ENCODE measurements at places on chromosomes 16 and 17. TPM values are rescaled to one million over a fixed set of nuclear protein-coding genes. Genes with fewer than 3 reads are reported as not detected.

- no peak overlapping the region for H3K27ac ChIP-seq
- H3K36me3 ChIP-seq, result peaks cover 4% of the 10 kb centered on the region
- H3K27me3 ChIP-seq, result peaks cover 32% of the 10 kb centered on the region
- H3K4me1 ChIP-seq, result no peaks in the 10 kb centered on the region
- no peak overlapping the region for H3K4me3 ChIP-seq
Measured at GRCh38 chr16:89195521-89196171, 4.7 kb downstream of the SLC22A31 start.

DNA sequence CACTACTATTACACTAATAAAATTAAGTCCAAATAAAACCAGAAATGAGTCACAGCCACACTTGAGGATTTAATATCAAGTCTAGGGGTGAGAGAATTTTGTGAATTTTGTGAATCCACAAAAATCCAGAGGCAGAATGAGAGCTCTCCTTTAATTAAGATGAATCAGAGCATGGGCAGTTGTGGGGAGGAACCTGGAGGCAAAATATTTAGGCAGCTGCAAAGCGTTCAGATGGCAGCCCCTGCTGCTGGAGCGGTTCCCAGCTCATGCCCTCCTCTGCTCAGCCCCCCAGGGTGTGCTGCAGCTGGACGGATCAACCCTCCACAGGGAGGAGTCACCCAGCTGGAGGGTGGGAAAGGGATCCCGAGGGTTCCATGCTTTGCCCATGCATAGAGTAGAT is 43.4 kb upstream of the IRX6 start:
- no peaks in the 10 kb centered on the region for H3K36me3 ChIP-seq
- no peaks in the 10 kb centered on the region for H3K4me1 ChIP-seq
- peaks cover 16% of the 10 kb centered on the region for H3K27me3 ChIP-seq
- H3K4me3 ChIP-seq, result no peak overlapping the region
- DNase-seq, result no peak

Gene SRP68
- 84.5 TPM for total RNA-seq

GRCh38 chr17:15954222-15954621 is 9.3 kb downstream of the ADORA2B start:
- H3K27ac ChIP-seq, result peak overlapping the region; percentile 69
- peaks cover 59% of the 10 kb centered on the region for H3K36me3 ChIP-seq
- H3K27me3 ChIP-seq, result no peaks in the 10 kb centered on the region
- no peak overlapping the region for H3K4me3 ChIP-seq
- H3K4me1 ChIP-seq, result peaks cover 54% of the 10 kb centered on the region

DNA sequence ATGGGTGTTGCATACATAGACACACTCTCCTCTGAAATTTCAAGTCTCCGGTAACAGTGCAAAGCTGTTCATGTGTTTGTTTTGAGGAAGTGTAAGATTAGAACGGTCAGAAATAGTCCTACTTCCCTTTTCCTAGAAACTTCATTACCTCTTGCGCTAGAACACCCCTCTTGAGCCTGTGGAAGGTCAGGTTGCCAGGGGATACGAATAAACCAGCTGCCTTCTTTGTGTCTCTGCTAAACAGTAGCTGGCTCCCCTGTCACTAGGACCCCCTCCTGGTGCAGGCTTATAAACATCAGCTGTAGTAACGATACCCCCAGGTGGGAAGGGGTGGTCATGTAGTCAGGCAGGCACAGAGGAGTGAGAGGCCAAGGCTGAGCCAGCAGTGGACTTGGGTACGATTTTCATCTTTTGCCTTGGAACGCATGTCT is 113.4 kb upstream of the RCVRN start:
- H3K4me1 ChIP-seq, result no peaks in the 10 kb centered on the region
- no peak overlapping the region for H3K27ac ChIP-seq
- H3K27me3 ChIP-seq, result no peaks in the 10 kb centered on the region
- no peak overlapping the region for H3K4me3 ChIP-seq

- no peaks in the 10 kb centered on the region for H3K4me1 ChIP-seq
- H3K27me3 ChIP-seq, result peaks cover 84% of the 10 kb centered on the region
- peak; percentile 84 for DNase-seq
Measured at GRCh38 chr16:1102921-1103635, 7.0 kb upstream of the C1QTNF8 start.

Gene QRICH2
- 3.0 TPM for total RNA-seq

DNA sequence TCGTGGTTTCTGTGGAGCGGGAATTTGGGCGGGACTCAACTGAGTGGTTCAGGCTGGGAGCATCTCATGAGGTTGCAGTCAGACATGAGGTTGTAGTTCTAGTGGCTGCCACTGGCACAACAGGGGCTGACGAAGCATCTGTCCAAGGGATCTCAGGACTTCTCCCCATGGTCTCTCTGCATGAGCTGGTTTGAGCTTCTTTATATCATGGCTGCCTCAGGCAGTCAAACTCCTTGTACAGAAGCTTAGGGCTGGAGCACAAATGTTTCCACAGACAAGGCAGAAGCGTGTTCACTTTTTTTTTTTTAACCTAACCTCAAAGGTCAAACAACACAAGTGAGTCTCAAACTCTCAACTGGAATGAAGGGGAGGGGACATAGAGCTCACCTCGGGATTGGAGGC is 243.3 kb downstream of the MSI2 start:
- DNase-seq, result no peak
- no peak overlapping the region for H3K4me3 ChIP-seq
- no peaks in the 10 kb centered on the region for H3K36me3 ChIP-seq
- H3K27ac ChIP-seq, result no peak overlapping the region
- H3K27me3 ChIP-seq, result no peaks in the 10 kb centered on the region

Gene MAP2K6
- total RNA-seq, result 8.3 TPM

Gene PRSS8
- 138 TPM for total RNA-seq

DNA sequence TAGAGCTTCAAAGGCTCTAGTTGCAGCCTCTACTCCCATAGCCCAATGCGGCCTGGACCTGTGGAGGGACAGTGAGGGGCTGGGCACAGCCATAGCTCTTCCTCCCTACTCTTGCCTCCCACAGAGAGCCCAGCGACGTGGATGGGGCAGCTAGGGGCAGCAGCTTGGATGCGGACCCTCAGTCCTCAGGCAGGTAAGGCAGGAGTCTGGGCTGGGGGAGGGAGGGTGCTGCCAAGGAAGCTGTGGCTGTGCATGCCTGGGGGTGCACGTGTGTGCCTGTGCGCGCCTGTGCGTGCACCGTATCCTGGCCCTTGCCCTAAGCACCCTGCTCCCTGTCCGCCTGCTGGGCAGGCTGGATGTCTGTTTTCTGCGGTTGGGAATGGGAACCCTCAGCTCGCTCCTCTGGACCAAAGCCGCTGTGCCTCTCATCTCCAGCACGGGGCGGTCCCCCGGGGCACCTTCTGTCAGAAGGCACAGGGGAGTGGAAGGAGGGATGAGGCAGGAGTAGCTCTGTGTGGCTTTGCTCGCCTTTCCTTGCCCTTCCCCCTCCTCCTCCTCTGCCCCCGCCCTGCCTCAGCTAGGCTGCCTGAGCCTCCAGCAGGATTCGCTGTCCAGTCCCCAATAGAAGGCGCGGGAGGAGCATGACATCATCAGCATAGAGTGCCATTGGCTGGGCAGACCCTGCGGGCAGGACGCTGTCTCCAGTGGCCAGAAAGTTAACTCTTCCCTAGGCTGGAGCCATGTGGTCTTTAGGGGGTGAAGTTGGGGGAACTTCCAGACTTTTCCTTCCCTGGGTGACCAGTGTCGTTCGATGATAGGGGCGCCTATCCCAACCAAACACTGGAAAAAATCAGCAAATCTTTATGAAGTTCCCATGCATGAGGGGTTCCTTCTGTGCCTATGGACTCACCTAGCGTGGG is 797 bp downstream of the PRCD start:
- H3K4me1 ChIP-seq, result no peaks in the 10 kb centered on the region
- no peaks in the 10 kb centered on the region for H3K36me3 ChIP-seq
- peaks cover 79% of the 10 kb centered on the region for H3K27me3 ChIP-seq

Gene SALL1
- not detected for total RNA-seq

DNA sequence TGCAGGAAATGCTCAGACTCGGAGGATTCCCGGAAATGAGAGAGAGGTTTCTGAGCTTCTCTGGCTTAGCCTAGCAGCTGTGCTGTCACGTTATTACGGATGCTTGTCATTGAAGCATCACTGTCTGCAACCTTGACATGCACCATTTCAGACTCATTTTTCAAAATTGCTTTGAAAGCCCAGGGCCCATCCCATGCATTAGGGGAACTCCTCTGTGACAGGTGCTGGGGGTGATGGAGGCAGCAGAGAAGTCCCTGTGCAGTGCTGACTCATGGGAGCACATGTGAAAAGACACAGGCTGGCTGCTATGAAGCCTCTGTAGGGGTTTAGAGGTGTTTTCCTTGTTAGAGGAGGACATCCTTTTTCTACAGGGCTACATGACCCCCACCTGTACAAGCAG is 214.0 kb upstream of the MPHOSPH6 start:
- no peak overlapping the region for H3K27ac ChIP-seq
- DNase-seq, result no peak
- H3K4me3 ChIP-seq, result no peak overlapping the region
- H3K36me3 ChIP-seq, result no peaks in the 10 kb centered on the region

Gene HOXB4
- total RNA-seq, result 28.0 TPM

Gene KIF18B
- total RNA-seq, result 84.6 TPM

Gene ZG16B
- total RNA-seq, result 15.5 TPM

Gene TEX2
- 13.4 TPM for total RNA-seq

DNA sequence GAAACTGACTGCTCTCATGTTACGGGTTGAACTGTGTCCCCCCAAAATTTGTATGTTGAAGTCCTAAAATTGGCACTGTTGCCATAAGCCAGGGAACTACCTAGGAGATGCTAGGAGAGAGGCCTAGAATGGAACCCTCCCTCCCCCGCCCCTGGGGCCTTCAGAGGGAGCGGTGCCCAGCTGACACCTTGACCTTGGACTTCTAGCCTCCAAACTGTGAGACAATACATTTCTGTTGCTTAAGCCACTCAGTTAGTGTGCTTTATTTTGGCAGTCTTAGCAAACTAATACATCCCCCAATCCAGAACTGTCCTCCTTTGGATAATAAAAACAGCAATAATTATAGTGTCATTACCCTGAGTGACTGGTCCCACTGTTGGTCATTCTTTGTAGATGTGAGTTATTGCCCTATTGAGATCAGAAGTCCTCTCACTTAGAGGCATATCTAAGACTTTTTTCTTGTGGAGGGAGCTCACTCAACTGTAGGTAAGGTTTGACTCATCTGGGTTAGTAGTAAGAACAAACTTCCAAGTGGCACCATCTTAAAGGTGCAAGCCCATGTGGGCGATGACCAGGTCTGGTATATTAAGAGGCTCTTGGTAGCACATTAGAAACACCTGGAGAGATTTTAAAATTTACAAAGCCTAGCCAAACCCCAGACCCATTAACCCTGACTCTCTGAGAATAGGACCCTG is 93.0 kb upstream of the HLF start:
- no peak overlapping the region for H3K4me3 ChIP-seq
- no peaks in the 10 kb centered on the region for H3K36me3 ChIP-seq
- no peak for DNase-seq
- H3K27me3 ChIP-seq, result no peaks in the 10 kb centered on the region
- H3K4me1 ChIP-seq, result no peaks in the 10 kb centered on the region

DNA sequence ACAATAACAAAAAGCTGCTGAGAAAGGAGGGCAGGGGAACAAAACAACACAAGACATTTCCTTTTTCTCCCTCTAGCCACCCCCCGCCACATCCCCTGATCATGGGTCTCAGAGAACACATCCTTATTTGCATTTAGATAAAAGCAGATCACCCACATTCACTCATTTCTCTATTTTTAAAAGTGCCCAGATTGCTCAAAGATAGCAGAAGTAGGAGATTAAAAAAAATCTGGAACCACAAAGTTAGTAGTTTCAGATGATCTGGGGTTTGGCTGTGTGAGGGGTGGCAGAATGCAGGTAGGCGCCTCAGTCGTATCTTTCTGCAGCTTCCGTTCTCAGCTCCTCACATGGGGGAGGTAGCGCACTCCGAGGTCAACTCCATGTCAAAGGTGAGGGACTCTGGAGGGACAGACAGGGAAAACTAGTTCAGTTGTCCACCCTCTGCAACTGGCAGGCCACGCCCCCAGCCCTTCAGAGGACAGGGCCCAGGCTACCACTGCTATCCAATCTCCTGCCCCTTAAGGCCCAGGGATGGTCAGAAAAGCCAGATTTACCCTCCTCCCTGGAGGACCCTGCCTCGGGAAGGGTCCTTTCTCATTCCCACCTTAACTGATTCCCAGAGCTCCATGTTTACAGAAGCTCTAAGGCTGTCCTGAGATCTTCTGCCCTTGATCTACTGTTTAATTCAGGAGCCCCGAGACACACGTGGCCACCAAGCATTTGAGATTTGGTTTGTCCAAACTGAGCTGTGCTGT is 27.3 kb downstream of the STAT5A start:
- H3K27me3 ChIP-seq, result no peaks in the 10 kb centered on the region
- peaks cover 15% of the 10 kb centered on the region for H3K4me1 ChIP-seq
- H3K27ac ChIP-seq, result no peak overlapping the region
- peaks cover 51% of the 10 kb centered on the region for H3K36me3 ChIP-seq
- DNase-seq, result no peak

GRCh38 chr17:38419508-38419981 is 8.7 kb upstream of the ARHGAP23 start:
- peaks cover 14% of the 10 kb centered on the region for H3K36me3 ChIP-seq
- peak overlapping the region; percentile 67 for H3K4me3 ChIP-seq
- no peak for DNase-seq
